Kasumi-1 (cell line): ENCODE measurements at places on chromosomes 6 and 20.

DNA sequence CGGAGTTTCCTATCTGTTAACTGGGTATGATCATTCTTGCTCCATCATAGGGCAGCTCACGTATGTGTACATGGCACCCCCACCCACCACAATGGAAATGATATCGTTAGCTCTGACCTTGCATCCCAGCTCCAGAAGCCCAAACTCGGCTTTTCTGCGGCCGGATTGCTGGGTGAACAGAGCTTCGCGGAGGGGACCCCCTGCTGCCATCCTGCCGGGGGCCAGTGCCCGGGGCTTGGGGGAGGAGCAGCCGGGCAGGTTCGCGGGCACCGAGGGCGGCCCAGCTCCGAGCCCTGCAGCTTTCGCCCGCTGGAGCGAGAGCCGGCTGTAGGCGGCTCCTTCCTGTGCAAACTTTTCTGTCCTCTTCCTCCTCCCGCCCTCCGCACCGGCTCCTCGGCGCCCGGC lies 24.9 kb upstream of the FUCA2 start:
- peak; percentile 46 for DNase-seq

DNA sequence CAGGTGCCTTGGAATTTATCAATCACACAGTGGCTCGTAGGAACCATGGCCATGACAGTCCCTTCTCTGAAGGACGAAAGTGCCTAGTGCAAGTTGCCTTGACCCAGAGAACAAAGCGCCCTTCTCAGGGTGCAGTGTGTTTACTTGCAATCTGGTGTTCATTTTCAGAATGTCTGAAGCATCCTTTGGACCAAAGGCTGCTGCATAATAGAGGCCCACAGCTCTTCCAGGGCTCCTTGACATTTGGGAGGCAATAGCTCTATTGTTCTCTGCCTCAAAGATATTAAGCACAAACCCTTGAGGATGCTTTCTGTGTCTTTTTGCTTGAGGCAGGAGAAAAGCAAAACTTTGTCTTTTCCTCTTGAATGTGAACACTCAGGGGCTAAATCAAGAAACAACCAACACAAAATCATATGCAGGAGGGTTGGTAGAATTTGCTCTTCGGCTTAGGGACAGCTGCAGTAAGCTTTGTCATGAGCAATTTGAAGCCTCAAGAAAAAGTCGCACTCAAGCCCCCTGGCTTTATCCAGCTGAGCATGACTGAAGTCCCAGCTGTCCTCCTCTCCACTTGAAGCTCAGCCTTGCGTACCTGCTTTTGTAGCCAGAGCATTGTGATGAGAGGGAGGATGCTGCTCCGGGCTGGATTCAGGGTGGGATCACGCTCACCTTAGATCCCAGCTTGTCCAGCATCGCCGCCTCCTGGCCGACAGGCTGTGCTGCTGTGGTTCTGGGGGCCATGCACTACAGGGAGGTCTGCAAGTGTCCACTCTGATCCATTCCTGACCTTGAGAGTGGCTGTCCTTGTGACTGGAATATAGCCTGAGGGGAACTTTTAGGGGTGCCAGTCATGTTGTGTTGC lies 495.4 kb downstream of the CDH26 start:
- DNase-seq: no peak

- no peak for DNase-seq
Observed at GRCh38 chr6:98924647-98925046, 23.1 kb downstream of the FBXL4 start.

DNA sequence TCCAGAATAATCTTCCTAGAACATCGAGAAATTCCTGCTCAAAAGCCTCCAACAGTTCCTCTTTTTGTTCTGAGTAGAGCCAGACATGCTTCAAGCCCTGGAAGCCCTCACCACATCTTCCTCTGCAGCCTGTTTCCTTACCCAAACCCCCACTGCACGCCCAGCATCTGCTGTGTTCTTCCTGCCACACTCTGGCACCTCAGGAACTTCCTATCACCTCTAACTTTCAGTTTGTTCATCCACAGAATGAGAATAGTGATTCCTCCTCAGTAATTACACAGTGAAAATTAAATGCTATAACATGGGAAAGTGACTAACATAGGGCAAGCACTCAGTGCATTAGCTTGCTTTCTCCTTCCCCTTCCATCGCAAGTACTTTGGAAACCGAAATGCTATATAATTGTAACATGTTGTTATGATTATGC lies 26.3 kb downstream of the C6orf89 start:
- DNase-seq: peak; percentile 99

GRCh38 chr6:138105880-138106664 lies 1.1 kb downstream of the PERP start:
- DNase-seq: no peak

- DNase-seq: peak; percentile 33
Observed at GRCh38 chr6:39357998-39358686, 35.6 kb upstream of the KCNK16 start.

DNA sequence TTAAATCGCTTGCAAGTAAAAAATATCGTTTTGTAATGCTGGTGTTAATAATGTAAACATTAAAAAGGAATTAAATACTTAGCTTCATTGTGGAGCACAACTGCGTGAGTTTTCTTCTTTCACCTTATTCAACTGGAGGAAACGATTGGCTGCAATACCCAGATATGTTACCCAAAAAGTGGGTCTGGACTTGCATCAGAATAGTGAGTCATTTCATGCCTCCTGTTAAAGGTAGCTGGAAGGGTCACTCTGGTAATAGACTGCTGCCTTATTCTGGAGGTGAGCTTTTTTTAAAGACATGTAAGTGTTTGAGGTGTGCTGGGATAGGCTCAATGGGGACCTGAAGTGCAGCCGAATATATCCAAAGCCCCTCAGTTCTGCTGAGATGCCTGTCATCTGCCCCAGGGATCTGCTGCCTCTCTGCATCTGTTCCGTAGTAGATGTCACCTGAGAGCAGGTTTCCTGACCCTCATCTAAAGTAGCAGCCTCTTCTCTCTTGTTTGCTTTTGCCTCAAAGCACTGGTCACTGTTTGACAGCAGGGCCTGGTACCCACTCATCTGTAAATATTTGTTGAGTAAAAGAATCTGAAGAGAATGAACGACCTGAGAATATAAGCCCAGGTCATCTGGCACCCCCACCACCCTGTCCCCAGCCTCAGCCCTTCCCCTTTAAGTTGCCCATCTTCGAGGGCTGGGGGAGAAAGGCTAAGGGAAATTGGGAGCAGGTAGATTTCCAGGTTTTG lies 5.6 kb upstream of the UQCC2 start:
- no peak for DNase-seq

DNA sequence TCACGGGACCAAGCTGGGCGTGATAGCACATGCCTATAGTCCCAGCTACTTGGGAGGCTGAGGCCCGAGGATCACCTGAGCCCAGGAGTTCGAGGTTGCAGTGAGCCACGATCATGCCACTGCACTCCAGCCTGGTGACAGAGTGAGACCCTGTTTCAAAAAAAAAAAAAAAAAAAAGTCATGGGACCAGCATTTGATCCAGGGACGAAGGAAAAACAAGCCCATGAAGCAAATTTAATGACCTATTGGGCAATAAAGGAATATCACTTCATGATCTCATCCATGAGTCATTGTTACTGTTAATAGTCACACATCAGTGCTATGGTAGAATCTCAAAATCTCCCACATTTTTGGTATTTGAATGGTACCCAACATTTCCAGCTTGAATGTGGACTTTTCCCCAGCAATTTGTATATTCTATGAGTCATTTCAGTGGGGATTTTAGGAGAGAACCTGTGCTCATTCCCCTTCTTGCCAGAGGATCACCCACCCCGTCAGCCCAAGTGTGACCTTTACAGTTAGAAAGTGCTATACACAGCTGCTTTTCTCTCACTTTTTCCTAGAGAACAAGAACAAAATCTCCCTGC lies 8.5 kb upstream of the SOD2 start:
- no peak for DNase-seq

DNA sequence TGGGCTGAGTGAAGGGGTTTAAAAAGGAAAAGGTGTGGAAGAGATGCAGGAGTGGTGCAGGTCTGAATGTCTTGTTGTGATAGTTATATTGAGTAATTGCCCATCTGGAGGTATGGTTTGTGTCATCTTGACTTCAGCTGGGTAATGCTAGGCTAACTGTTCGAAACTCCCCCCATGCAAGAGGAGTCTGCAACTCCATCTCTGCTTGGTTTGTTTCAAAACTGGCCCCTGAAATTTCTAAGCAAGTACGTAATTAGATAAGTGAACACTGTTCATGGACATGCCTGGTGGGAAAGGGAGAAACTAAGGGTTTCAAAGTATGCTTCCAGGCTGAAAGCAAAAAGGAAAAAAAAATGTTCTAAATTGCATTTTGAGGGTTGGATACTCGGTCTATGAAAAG lies 17.1 kb downstream of the TTK start:
- no peak for DNase-seq

DNA sequence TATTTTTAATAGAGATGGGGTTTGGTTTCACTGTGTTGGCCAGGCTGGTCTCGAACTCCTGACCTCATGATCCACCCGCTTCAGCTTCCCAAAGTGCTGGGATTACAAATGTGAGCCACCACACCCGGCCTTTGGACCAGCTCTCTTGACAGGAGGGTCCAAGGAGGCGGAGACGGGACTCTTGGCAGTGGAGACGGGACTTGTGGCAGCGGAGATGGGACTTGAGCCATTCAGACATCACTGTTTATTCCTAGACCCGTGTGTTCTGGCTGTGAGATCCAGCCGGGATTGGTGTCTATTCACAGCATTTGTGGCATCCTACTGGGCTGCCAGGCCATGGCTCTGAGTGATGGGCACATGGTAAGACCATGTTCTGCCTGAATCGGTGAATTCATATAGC lies 25.6 kb downstream of the PRPF6 start:
- DNase-seq: no peak

DNA sequence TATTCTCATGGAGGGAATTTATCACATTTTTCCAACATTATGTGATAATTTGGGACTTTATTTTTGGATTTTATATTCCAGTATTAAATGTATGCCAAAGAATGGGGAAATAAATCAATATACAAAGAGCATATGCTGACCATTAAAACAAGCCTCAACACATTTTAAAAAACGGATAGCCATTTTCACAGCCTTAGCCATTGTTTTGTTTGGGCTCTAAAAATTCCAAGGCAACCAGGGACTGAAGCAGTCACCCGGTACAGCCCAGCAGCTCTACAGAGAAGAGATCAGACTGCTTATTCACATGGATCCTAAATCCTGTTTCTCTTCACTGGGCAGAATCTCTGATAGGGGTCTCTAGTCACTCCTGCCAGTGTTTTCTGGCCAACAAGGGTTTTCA lies 150.2 kb upstream of the OGFRL1 start:
- no peak for DNase-seq

DNA sequence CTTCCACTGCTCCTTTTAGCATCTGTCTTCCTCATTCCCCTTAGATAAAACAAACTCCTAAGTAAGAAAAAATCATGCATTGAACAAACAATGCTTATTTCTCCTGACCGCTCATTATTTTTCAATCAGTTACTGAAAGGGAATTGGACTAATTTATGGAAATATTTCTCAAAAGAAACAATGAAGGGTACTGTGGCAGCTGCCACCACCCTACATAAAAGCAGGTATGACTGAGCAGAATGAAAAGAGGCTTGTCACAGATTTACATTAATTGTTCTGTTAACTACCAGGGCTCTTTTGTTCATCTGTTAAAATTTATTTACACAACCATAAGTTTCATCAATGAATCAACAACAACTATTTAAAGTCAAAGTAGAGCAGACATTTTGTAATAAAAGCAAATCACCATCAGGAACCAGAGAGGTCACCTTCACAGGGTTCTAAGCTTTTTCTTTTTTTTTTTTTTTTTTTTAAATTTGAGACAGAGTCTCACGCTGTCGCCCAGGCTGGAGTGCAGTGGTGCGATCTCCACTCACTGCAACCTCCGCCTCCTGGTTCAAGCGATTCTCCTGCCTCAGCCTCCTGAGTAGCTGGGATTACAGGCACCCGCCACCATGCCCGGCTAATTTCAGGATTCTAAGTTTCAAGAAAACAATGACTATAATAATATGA lies 204.0 kb downstream of the PTPRK start:
- no peak for DNase-seq

DNA sequence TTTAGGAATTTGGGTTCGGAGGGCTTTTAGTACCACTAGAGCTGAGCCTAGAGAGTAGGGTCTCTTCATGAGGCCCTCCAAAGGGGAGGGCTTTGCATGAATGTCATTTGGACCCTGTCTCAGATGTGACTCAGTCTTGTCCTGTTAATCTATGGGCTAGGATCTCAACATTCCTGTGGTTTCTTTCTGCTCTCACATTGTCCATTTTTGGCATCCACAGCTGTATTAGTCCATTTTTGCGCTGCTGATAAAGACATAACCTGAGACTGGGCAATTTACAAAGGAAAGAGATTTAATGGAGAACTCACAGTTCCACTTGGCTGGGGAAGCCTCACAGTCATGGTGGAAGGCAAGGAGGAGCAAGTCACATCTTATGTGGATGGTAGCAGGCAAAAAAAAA lies 61.0 kb downstream of the CRYBG1 start:
- DNase-seq: no peak
